ENCODE measurements at places on chromosomes 16 and 17.

GRCh38 chr17:64653325-64653984 lies 8.7 kb downstream of the SMURF2 start:
- no peak for DNase-seq

DNA sequence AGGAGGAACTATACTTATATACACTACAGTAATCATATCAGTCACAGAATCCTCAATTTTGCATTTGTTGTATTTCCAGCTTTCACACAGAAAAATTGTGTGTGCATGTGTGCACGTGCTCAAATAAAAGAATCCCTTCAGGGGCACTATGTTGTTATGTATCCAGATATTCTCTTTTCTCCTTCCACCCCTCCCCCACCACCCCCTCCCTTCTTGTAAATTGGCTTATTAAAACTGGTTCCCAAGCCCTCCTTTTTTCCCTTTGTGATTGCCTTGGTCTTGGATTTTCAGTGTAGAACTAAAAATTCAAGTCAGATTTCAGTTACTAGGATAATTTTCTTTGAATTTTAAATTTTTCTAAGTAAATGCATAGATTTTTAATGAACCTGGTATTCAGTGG lies 86.3 kb downstream of the WNT3 start:
- peak; percentile 21 for DNase-seq

- DNase-seq = peak; percentile 16
Observed at GRCh38 chr17:59853168-59853918, 39.4 kb downstream of the TUBD1 start.

- DNase-seq = no peak
Observed at GRCh38 chr16:26665166-26665939, 401.4 kb upstream of the C16orf82 start.

DNA sequence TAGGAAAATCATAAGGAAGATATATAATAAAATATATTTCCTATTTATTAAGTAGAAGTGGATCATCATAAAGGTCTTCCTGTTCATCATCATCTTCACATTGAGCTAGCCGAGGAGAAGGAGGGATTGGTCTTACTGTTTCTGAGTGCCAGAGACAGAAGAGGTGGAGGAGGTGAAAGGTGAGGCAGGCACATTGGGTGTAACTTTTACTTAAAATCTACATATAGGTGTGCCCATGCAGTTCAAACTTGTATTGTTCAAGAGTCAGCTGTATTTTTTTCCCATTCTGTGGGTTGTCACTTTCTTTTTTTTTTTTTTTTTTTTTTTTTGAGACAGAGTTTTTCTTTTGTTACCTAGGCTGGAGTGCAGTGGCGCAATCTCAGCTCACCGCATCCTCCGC lies 34.9 kb downstream of the NSRP1 start:
- no peak for DNase-seq
